AG09309 (cell line): ENCODE measurements at places on chromosomes 16 and 17.

DNA sequence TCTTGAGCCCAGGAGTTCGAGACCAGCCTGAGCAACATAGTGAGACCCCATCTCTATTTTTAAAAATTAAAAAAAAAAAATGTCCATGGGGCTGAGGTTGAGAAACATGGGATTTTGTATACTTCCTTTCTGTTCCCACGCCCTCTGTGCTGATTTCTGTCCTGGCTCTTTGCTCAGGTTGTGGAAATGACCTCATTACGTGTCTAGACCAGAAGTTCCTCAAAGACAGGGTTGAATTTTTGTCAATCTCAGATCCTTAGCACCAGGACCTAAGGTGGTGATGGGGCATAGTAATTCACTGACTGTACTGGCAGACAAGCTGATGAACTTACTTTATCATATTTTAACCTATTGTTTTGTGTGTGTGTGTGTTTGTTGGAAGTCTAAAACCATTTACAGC is 11.2 kb upstream of the HNF1B start:
- DNase-seq = no peak

DNA sequence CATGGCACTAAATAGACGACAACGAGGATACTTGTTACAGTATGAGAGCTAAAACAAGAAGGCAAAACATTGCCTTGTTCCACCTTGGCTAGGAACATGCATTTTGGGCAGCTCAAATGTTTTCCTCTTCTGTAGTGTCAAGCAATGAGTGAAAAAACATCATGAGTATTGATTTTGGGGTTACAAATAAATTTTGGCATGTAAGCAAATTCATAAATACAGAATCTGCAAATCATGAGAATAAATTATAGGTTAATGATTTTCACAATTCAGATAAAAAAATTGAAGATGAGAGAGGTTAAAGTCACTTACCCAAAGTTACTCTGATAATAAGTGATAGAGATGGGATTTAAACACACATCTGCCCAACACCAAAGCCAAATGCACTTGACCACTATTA is 28.4 kb upstream of the NUFIP2 start:
- DNase-seq = no peak

- no peak for DNase-seq
Observed at GRCh38 chr16:878886-879285, 78.4 kb upstream of the GNG13 start.

GRCh38 chr16:70250748-70251628 is 752 bp downstream of the EXOSC6 start:
- no peak for DNase-seq

DNA sequence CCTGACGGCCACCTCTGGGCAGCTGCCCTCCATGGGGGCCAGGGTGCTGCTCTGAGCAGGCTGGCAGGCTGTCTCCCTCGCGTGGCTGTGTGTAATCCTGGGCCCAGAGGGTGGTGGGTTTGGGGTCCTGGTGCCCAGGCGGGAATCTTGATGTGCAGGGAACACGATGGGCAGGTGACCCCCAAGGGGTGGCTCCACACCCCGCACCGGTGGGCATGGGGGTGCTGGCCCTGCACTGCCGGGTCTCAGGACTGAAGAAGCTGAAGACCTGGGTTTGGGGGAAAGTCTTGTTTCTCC is 8.6 kb downstream of the CHMP6 start:
- no peak for DNase-seq

DNA sequence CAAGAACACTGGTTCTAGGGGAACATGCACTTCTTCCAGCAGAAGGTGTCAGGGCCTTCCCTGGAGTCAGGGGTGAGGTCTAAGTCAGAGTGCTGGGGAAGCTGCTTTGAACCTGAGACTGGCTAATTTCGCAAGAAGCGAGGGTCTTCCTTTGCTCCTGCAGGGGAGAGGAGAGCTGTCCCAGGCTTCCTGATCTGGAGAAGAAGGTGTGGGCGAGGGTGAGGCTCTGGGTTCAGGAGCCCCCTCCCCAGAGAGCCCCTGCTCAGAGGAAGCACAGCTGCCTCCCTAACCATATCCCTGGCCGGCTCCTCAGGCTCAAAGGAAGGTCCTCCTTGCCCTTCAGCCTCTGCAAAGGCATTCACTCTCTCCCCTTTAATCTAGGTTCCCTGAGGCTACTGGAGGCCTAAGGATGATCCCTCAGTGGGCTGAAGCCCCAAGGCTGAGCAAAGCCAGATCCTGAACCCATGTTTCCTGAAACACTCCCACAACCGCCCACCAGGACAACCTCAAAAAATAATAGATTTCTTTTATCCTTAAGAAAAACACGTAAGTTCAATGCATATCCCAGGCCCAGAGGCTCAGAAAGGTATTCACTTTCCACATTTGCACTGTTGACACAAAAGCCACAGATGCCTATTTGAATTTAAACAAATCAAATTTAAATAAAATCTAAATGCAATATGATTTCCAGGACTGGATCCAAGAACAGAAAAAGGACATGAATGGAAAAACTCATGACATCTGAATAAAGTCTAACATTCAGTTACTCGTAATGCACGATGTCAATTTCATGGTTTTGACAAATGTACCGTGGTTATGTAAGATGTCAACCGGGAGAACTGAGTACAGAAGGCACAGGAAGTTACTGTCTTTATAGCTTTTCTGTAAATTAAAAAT is 71.5 kb upstream of the RCVRN start:
- no peak for DNase-seq

- DNase-seq = no peak
Observed at GRCh38 chr16:67206838-67207248, 7.9 kb downstream of the ELMO3 start.

DNA sequence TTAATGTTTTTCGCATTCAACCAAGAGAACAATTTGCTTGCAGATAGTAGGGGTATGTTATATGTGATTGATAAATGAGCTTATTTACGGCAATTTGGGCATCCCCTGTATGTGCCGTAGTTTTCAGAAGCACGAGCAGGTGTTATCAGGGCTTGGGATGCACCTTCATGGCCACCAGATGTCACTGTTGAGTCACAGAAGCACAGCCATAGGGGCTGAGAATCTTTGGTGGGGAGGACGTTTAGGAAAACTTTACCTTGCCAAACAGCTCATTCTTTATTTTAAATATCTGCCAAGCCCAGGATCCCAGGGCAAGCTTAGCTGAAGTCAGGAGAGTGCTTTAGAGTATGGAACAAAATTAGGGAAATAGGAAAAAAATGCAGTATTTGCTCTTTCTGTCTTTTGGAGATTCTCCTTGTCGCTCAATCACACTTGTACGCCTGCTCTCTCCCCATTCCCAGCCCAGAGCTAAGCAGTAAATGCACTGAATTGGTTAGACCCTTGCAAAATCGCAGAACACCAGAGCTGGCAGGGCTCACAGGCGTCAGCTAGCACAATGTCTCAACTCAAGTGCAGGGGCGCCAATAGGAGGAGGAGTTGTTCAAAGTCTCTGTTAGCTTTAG is 93.6 kb upstream of the MPHOSPH6 start:
- peak; percentile 8 for DNase-seq

DNA sequence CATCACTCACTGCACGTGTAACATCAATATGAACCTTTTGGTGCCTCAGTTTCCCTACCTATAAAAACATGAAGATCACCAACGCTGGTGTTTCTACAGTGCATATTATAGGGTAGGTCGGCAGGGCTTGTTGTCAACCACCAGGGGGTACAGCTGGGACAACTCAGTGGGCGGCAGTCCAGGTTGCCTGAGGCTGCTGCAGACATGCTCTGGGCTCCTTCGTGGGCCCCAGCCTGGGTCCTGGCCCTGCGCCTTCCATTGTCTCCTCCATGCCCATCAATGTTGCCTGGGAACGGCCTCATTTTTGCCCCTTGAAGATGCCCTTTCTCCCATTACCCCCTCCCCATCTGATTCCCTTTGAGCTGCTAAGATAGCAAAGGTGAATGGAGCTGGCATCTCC is 89.8 kb downstream of the GSG1L start:
- no peak for DNase-seq

- no peak for DNase-seq
Observed at GRCh38 chr16:6861135-6861814, 471.4 kb upstream of the RBFOX1 start.
